ENCODE measurements at places on chromosomes 2 and 18.

DNA sequence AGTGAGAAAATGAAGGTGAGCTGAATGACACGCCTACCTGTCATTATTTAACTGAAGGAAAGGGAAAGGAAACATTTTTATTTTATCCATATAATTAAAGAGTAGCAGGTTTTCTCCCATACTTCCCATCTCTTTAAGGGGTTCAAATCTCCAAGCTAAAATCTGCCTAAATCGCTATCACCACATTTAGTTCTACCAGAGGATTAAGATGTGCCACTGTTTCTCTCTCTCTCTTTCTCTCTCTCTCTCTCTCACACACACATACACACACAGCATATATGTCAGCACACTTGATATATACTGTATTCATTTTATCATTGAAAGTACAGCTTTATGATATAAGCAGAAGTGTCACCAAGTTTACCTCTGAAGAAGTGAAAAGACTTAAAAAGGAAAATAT, 3.1 kb downstream of the WIPF1 start:
- no peak for DNase-seq

DNA sequence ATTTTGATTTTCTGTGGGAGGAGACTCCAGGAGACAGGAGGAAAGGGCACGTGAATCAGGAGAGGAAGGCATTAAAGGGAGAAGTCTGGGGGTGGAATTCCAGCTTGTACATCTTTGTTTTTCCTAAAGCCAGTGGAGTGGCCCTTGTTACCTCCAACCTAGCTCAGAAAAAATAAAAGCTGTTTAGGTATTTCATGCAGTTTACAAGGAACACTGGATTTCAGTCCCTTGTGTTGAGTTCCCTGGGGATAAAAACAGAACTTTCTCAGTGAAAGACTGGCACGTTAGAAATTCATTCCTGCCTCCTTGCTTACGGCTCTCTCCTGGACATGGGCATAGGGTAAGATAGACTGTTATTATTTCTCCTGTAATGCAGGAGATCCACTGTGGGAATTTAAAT, 170.2 kb downstream of the ZEB2 start:
- DNase-seq: no peak

DNA sequence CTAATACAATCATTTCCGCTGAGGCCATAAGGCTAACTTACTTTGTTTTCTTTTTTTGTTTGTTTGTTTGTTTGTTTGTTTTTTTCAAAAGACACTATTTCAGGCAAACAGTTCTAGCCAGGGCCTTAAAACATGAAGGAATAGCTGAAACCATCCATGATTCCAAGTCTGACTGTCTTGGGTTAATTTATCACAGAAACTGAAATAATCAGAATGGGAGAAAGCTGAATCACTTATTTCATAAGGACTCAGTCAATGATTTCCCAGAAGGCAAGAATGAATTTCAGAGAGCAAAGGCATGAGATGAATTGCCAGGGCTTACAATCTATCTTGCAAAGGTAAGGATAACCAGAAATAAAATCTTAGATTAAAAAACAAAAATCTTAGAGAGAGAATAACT, 1315.1 kb downstream of the SUCLG1 start:
- no peak for DNase-seq

GRCh38 chr2:8469709-8470493, 212.0 kb upstream of the ID2 start:
- no peak for DNase-seq

DNA sequence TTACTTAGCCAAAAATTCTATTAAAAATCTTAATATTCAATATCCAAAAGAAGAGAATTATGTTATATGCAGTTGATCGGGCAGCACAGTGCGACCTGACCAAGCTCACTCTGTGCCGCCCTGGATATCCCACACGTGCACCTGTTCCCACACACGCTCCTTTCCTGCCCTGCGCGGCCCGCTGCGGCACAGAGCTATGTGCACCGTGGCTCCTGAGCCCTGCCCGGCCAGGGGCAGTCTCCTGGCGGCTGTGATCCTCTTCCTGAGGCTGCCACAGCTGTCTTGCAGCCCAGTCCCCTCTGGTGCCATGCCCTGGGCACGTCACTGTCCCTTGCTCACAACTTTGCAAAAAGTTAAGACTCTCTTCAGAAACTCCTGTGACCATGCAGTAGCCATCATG, 29.3 kb downstream of the TRAPPC12 start:
- DNase-seq: no peak

DNA sequence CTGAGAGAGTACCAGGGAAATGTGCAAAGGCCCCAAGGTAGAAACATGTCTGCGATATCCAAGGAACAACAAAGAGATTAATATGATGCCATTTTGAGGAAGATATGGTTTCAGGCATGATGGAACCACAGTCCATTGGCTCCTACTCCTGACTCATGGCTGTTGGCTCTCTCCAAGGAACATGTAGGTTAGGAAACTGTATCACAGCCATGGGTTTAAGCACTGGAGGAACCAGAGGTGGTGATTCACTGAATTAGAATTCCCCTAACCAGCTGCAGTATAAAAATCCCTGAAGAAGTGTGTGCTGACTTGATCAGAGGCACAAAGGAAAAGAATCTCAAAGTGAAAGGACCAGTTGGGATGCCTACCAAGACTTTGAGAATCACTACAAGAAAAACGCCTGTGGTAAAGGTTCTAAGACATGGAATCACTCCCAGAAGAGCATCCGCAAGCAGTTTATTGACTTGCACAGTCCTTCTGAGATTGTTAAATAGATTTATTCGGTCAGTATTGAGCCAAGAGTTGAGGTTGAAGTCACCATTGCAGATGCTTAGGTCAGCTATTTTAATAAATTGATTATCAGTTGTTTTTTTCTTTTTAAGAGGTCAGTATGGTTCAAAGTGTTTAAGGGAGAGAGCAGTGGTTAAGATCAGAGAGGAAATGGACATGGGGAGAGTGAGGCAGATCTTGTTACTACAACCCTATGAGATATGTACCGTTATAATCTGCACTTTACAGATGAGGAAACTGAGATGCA, 110.7 kb upstream of the OTX1 start:
- DNase-seq: no peak

GRCh38 chr2:224584785-224585210, 365 bp downstream of the CUL3 start:
- peak; percentile 69 for DNase-seq

DNA sequence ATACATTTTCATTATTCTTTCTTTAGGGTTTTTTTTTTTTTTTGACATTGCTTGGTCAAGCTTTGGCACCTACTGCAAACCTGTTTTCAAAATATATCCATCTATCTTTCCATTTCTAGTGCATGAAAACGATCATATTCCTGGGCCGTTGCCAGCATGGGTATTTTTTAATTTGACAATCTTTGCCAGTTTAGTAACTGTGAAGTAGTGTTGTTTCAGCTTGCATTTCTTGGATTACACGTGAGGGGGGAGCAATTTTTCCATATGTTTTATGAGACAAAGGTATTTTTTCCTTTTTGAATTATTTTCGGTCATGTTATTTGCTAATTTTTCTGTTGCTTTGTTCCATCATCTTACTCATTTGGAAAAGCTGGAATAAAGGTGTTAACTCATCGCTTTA, 40.9 kb downstream of the TSHZ1 start:
- DNase-seq: no peak

- no peak for DNase-seq
Measured at GRCh38 chr2:44722026-44722625, 219.4 kb upstream of the SIX3 start.

DNA sequence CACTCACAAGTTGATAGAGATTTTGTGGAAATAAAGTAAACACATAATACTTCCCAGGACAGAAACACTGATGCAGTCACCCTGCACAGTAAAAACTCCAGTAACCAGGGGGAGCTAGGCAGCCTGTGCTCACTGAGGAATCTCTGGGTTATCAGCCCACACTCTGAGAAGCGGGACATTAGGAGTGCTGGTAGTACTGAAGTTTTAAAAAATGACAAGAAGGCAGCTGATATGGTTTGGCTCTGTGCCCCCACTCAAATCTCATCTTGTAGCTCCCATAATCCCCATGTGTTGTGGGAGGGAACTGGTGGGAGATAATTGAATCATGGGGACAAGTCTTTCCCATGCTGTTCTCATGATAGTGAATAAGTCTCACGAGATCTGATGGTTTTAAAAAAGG, 31.4 kb downstream of the KCTD1 start:
- DNase-seq: no peak

DNA sequence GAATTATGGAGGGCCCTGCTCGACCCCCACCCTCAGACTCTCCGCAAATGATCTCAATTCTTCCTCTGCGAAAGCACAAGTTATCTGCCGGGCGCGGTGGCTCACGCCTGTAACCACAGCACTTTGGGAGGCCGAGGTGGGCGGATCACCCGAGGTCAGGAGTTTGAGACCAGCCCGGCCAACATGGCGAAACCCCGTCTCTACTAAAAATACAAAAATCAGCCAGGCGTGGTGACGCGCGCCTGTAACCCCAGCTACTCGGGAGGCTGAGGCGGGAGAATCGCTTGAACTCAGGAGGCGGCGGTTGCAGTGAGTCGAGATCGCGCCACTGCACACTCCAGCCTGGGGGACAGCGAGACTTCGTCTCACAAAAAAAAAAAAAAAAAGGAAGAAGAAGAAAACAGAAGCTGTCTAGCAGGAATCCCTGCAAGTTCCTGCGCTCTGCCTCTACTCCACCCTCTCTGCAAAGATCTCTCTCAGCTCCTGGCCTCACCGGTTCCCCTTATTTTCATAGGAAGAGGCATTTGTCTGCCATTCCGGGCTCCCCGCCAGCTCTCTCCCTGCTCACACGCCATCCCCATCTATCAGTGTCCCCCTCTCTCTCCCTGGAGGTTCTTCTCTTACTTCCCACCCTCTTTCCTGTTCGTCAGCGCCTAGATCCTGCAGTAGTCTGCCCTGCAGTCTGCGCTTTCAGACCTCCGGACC, 13.5 kb upstream of the COLEC12 start:
- no peak for DNase-seq

DNA sequence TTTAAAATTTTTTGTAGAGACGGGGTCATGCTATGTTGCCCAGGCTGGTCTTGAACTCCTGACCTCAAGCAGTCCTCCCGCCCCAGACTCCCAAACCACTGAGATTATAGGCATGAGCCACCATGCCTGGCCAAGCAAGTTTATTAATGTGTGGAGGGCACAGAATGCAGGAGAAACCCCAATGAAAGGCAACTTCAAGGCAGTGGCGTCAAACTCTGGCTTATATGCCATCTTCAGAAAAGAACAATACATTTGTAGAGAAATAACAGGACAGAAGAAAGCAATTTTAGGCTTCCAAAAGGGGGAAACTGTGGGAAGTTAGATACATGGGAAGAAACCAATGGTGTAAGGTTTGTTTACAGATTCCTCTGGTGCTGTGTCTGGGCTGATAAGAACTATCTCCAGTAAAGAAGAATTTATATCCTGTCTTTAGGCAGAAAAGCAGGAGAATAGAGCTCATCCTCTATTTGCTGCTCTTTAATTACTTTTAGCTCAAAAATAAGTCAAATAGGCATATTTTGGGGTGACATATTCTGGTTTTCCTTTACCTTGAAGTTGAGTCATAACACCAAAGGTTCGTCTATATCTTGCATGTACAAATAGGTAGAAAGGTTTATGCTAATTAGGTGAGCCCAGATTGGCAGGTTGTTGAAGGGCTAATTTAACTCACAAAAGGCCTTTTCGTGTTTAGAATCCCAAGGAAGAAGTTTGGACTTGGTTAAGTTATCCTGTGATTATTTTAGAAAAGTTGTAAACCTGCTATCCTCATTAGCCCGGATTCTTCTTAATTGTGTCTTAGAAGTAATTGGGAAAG, 26.0 kb upstream of the TMEM214 start:
- no peak for DNase-seq

- DNase-seq: no peak
Measured at GRCh38 chr2:211014376-211014775, 458.0 kb downstream of the CPS1 start.

DNA sequence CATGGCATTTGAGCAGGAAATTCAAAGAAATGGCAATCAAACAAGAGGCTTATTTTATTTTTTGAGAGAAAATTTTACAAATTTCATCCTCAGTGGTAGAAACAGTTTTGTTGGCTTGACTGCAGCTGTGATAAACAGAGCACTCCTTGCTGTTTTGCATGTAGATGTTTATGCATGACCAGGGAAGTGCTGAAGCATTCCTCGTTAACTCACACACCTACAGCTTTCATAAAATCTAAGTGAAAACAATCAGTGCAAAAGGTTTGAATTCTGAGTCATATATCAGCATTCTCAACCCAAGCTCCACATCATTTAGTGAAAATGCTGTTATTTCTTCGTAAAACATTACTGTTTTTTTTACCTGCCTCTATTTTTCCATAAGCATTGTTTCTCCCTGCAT, 146.6 kb upstream of the CCDC68 start:
- DNase-seq: no peak

- DNase-seq: no peak
Measured at GRCh38 chr2:209498614-209499013, 74.8 kb downstream of the MAP2 start.

GRCh38 chr2:26327291-26328272, 18.4 kb upstream of the SELENOI start:
- no peak for DNase-seq

GRCh38 chr2:166917415-166917814, 29.1 kb downstream of the XIRP2 start:
- DNase-seq: no peak

- DNase-seq: no peak
Measured at GRCh38 chr18:46538376-46538775, 118.6 kb downstream of the LOXHD1 start.

GRCh38 chr2:35530615-35531135, 824.9 kb upstream of the CRIM1 start:
- DNase-seq: no peak

GRCh38 chr18:55513161-55513560, 74.8 kb downstream of the TCF4 start:
- DNase-seq: no peak

GRCh38 chr2:43482961-43483360, 112.9 kb downstream of the THADA start:
- no peak for DNase-seq

GRCh38 chr2:156023229-156023869, 309.2 kb downstream of the NR4A2 start:
- no peak for DNase-seq

DNA sequence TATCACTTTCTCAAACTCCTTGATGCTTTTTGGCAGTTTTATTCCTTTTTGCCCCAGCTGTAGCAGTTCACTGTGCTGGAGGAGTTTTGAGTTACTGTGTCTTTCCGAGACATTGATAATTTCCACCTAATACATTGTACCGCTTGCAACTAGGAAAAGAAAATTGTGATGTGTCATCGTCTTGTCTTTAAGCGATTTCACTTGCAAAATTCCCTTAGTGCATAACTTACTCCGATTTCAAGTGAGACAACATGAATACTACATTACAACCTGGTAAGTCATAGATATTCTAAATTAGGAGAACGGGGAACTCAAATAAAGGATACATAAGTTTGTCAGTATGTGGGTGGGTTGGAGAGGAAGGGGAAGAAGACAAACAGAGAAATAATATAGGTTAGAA, 340.5 kb upstream of the KYNU start:
- no peak for DNase-seq

DNA sequence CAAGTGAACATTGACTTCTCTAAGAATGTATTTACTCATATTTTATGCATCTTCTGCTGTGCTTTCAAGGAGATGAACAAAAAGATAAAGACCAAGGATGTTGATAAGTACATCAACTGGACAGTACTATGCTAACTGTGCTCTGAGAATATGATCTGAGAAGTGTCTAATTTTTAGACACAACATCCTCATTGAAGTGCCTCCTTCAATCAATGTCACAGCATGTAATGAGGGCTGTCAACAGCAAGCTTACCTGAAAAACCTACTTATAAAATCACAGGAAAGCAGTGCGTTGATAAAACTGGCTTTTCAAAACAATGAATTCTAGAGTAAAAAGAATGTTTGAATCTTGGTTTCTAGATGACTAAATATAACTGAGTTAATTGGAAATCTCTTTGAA, 452.9 kb upstream of the DSEL start:
- no peak for DNase-seq

GRCh38 chr2:173966274-173967098, 1.3 kb upstream of the SP3 start:
- DNase-seq: no peak

All from CD4-positive, alpha-beta T cell treated with Interleukin-17A for 4 hours (primary cell).